ENCODE measurements at places on chromosomes 6 and 20.

- DNase-seq, result no peak
Measured at GRCh38 chr6:7148100-7148822, 40.5 kb downstream of the RREB1 start.

DNA sequence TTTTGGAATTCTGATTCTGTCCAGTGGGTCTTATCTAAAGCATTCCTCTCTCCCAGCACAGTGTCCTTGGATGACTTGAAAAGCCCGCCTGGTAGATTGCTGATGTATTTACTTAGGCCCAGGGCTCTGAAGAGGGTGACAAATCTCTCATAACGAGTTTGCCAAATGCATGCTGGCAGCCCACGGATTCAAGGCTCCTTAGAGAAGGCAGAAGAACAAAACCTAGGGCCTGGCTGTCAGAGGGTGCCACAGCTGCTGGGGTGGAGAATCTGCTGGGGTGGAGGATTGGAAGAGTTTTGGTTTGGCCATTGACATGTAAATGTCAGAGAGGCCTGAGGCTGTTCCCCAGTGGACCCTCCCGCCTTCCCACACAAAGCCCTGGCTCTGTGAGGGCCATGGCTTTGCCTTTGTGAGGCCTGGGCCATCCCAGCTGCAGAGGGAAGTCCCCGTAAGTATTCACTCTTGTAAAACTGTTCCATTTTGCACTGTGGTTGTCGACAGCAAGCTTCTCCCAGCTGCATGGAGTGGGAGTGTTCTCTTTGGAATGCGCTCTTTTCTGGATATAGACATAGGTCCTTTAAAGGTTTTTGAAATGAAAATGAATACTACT lies 50.3 kb downstream of the ANKRD6 start:
- DNase-seq, result peak; percentile 60

DNA sequence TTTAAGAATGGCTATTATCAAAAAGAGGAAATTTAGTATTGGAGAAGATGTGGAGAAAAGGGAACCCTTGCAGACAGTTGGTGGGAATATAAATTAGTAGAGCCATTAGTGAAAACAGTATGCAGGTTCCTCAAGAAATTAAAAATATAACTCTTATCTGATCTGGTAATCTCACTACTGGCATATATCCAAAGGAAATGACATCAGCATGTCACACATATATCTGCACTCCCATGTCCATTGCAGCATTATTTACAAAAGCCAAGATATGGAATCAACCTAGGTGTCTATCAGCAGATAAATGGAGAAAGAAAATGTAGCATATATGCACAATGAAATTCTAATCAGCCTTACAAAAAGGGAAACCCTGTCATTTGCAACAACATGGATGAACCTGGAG lies 2.6 kb downstream of the SIRPG start:
- no peak for DNase-seq

DNA sequence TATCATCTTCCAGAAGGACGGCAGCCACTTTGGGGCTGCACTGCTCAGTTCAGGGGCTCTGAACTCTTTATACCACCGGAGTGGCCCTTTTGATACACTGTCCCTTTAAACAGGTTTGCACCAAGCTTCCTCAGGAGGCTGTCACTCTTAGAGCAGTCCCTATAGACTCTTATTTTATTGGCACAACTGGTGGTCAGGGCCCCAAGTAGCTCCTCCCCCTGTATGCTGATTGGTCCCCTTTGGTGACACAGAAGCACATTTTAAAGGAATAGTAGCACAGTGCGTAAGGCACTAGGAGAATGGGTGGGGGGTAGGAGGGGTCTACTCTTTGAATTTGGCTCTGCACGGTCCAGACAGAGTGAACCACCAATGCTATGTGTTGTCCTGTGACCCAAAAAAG lies 122.6 kb upstream of the MLN start:
- peak; percentile 43 for DNase-seq

DNA sequence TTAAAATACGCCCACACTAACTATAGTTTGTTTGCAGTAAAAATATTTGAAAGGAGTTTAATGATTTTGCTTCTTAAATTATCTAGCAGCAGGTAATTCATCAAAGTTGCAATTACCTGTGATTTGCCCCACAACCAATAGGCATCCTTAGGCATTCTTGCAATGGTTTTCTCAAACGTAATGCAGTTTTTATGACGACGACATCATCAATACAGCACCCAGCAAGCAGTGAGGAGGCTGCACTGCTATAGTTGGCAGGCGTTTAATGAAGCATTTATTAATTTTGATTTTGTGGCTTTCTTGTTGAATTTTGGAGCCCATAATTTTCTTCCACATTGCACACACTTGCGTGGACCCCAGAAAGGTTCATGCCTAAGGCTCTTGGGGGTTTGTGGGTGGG lies 28.1 kb upstream of the APCDD1L start:
- DNase-seq, result no peak

- DNase-seq, result no peak
Measured at GRCh38 chr6:123640567-123641187, 3.9 kb upstream of the TRDN start.

DNA sequence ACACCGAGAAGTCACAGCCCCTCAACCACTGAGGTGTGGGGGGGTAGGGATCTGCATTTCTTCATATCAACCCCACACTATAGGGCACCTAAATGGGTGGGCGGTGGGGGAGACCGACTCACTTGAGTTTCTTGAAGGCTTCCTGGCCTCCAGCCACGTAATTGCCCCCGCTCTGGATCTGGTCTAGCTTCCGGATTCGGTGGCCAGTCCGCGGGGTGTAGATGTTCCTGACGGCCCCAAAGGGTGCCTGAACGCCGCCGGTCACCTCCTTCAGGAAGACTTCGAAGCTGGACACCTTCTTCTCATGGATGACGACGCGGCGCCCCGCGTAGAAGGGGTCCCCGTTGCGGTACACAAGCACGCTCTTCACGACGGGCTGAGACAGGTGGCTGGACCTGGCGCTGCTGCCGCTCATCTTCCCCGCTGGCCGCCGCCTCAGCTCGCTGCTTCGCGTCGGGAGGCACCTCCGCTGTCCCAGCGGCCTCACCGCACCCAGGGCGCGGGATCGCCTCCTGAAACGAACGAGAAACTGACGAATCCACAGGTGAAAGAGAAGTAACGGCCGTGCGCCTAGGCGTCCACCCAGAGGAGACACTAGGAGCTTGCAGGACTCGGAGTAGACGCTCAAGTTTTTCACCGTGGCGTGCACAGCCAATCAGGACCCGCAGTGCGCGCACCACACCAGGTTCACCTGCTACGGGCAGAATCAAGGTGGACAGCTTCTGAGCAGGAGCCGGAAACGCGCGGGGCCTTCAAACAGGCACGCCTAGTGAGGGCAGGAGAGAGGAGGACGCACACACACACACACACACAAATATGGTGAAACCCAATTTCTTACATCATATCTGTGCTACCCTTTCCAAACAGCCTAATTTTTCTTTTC lies at the start of gene DCDC2:
Gene DCDC2 (minus strand): TSS at position 724 of the 883 bp plus-strand sequence. CDS start 309 bp downstream, at position 415.
- DNase-seq, result peak; percentile 53

GRCh38 chr6:111642463-111643158 lies 36.9 kb upstream of the TRAF3IP2 start:
- DNase-seq, result no peak
